ENCODE measurements at places on chromosomes 1 and 21. TPM values are rescaled to one million over a fixed set of nuclear protein-coding genes. Genes with fewer than 3 reads are reported as not detected.
A peak's percentile ranks its signal among the peaks of the same experiment; 100 is the strongest.

Gene PTCH2
- total RNA-seq: 0.40 TPM

- DNase-seq: no peak
Measured at GRCh38 chr21:29315131-29315749, 16.5 kb downstream of the BACH1 start.

DNA sequence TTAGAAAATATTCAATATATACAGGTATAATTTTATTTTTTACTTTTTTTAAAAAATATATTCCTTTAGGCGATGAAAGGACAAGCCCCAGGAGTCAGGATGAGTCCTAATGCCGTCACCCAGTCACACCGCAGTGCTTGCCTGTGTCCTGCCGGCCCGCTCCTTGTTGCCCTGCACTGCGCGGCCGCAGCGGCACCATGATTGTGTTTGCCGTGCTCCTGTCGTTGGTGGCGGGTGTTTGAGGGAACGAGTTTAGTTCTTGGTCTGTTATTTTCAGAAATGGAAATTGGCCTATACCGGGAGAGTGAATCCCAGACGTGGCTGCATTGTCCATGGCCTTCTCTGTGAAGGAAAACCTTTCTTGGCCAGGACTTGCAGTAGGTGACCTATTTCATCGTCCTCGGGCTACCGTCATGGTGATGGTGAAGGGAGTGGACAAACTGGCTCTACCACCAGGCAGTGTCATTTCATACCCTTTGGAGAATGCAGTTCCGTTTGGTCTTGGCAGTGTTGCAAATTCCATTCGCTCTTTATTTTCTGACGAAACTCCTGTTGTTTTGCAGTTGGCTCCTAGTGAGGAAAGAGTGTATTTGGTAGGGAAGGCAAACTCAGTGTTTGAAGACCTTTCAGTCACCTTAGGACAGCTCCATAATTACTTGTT is 45.9 kb upstream of the CRB1 start:
- DNase-seq: no peak

- DNase-seq: no peak
Measured at GRCh38 chr1:203582568-203582967, 44.1 kb upstream of the ATP2B4 start.

GRCh38 chr21:15592271-15592860 is 137.4 kb upstream of the USP25 start:
- no peak for DNase-seq

DNA sequence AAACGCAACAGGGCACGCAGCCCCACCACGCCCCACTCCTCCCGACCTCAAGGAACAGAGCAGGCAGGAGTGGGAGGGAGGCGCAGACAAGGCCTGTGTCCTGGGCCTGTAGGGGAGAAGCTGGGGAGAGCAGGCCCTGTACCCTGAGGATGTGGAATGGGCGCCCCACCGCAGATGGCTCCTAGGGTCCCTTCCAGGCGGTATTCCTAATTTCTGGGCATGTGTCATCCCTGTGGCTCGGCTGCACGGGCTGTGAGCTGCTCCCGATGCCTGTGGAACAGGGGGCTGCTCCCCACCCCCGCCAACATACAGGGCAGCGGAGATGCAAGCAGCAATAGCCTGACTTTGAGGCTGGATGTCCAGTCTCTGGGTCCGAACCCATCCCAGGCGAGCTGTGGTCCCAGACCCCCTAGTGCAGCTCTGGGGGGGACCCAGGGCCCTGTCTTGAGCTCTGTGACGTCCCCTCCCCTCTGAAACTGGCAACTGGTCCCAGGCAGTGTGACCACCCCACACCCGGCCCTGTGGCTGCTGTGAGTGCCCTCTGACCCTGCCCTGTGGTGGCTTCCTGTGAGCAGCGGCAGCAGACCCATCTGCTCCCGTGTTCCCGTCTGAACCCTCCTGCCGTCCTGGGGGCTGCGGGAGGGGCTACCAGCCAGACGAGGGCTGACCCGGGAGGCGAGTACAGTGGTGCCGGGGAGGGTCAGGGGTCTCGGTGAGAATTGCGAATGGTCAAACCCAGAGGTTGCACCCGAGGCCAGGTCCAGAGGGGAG is 13.9 kb upstream of the COL6A2 start:
- DNase-seq: no peak

- DNase-seq: no peak
Measured at GRCh38 chr1:25347556-25347955, 9.4 kb downstream of the TMEM50A start.

DNA sequence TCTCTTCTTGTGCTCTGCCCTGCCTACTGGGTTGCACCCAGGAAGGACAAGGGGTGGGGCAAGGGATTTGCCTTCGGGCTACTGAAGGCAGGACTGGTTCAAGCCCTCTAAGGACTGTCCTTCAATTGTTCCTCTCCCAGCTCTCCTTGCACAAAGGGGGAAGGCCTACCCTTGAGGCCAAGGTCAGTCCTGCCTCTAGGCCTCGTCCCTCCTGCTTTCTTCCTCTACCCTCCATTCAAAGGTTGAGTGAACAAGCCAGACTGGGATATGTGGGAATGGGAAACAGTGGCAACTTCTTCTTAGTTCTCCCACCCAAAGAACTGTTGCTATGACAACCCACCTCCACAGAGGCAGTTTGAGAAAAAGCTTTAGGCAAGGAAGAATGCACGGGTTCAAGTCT is 2.7 kb downstream of the LURAP1 start:
- DNase-seq: no peak

DNA sequence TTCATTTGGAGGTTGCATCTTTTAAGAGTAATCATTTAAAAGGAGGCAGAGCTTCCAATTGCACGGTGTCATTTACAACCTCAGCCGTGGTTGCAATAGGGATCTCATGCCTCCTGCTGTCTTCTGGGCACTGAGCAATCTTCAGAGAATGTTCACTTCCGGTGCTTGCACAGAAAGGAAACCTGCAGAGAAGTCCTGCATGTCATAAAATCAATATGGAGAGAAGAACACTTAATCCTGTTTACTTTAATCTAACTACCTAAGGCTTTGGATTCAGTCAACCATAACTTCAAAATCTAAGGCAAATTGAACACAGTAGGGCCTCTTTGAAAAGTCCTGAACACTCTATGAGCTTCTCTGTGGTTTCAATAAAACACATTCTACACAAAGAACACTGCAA is 11.3 kb upstream of the MAP10 start:
- no peak for DNase-seq

DNA sequence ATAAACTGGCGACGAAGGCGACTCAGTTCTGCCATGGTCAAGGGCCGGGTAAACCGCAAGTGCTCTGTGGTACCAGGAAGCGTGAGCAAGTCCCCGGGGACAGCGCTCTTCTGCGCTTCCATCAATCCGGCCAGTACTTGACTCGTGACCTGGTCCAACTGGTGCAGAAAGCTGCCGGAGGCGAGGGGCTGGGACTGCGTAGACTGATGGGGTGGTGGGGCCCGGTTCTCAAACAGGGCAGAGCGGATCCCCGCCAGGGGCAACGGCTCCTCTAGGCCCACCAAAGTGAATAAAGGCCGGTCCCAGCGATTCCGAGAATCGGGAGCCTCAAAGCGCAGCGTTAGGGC is 852 bp downstream of the KTI12 start:
- DNase-seq: peak; percentile 48

Gene C1orf87
- total RNA-seq: not detected

- no peak for DNase-seq
Measured at GRCh38 chr1:181726320-181727012, 243.1 kb downstream of the CACNA1E start.

Gene SLAMF6
- 0.59 TPM for total RNA-seq

GRCh38 chr1:25996966-25997827 is 666 bp downstream of the PAFAH2 start:
- no peak for DNase-seq

Gene ASB17
- total RNA-seq: not detected

Gene EXO1
- total RNA-seq: 0.35 TPM

Gene SPATC1L
- total RNA-seq: 12.0 TPM

Gene MPL
- total RNA-seq: 0.40 TPM

Gene RYR2
- 828 TPM for total RNA-seq

GRCh38 chr1:5907966-5908365 is 84.3 kb downstream of the NPHP4 start:
- no peak for DNase-seq

DNA sequence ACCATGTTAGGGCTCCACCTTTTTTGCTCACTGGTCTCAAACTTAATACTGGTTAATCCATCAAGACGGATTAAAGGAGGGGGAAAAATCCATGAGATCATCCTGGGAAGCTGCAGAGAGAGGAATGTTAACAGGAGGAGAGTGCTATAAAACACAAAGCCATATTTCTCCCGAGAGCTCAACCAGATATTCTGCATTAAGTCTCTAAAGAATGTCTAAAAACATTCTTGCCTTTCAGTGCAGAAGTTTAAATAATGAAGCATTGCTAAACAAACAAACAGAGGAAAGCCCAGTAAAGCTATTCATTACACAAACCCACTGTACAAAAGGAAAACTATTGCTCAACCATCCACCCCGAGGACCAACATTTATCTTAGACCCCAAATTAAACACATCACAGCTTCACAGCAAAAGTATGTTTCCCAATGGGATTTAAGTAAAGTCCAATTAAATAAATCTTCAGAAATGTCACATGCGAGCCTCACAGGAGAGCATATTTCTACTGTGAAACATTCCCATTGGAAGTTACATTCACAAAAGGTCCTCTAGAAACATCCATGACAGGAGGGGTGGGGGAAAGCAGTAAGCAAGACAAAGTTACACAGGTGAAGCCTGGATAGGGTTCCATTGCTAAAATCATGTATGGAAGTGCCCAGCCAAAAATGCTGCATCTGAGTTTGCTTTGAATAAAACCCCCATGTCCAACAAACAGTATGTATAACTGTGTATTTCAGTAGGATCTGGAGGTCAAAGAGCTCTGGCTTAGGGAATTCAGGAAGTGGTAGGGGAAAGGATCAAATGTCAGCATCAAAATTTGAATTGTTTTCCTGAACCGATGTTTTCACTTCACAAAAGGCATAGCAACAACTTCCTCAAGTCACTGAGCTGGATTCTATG is 23.3 kb downstream of the DUSP10 start:
- DNase-seq: no peak

DNA sequence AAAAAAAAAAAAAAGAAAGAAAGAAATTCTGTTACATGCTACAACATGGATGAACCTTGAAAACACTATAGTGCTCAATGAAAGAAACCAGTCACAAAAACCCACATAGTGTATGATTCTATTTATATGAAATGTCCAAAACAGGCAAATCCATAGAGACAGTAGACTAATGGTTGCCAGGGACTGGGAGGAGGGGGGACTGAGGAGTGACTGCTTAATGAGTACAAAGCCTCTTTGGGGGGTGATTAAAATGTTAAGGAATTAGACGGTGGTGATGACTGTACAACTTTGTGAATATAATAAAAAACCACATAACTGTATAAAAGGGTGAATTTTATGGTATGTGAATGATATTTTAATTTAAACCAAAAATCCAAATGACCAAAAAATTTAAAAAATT is 116.0 kb upstream of the GUCA2B start:
- DNase-seq: no peak

Gene CLIC6
- total RNA-seq: 11.2 TPM

Data from left ventricle myocardium superior (tissue), 1 donor.